ENCODE measurements at places on chromosomes 5 and 9. TPM values are rescaled to one million over a fixed set of nuclear protein-coding genes. Genes with fewer than 3 reads are reported as not detected.

Gene ANKRD20A1
- 1.1 TPM for total RNA-seq

Gene GRIN1
- 0.15 TPM for total RNA-seq

Gene RAB24
- 42.2 TPM for total RNA-seq

Gene SLC6A3
- not detected for total RNA-seq

Gene EIF4EBP3
- total RNA-seq = 10.3 TPM

Gene HMCN2
- total RNA-seq = not detected

Gene BAAT
- total RNA-seq = not detected

Gene LTC4S
- total RNA-seq = 1.7 TPM

Gene SMIM33
- total RNA-seq = 0.54 TPM

Gene ECSCR
- 0.76 TPM for total RNA-seq

Gene FGF18
- 0.12 TPM for total RNA-seq

Gene AQP7
- 0.27 TPM for total RNA-seq

Gene PPP1R26
- 0.49 TPM for total RNA-seq

Gene PCDHB1
- not detected for total RNA-seq

Gene PPP2R2B
- total RNA-seq = 1.3 TPM

Gene TXNDC8
- not detected for total RNA-seq

Gene SLC45A2
- 0.34 TPM for total RNA-seq

Gene PHF24
- not detected for total RNA-seq

Gene BTNL3
- not detected for total RNA-seq

Gene ADGRD2
- not detected for total RNA-seq

Gene CMYA5
- 0.29 TPM for total RNA-seq

Gene PLAC8L1
- 0.96 TPM for total RNA-seq

Gene ARSB
- 12.5 TPM for total RNA-seq

Gene UBE2R2
- total RNA-seq = 34.5 TPM

Gene KLF4
- 0.32 TPM for total RNA-seq

Gene GRPEL2
- 28.8 TPM for total RNA-seq

Gene ANKRD31
- total RNA-seq = 0.29 TPM

Gene LIFR
- total RNA-seq = not detected

Gene HAPLN1
- not detected for total RNA-seq

Data from T-helper 1 cell treated with Interleukin-12 subunit alpha and Interleukin-12 subunit beta and Interleukin-4 antibody, amounts not matched to agents 30 ng/mL and 1 ng/mL, for 36 hours (primary cell).